Stimulated activated naive CD4-positive, alpha-beta T cell treated with Interleukin-2 at 50 U/mL for 16 hours (primary cell): ENCODE measurements at places on chromosomes 2 and 18.

DNA sequence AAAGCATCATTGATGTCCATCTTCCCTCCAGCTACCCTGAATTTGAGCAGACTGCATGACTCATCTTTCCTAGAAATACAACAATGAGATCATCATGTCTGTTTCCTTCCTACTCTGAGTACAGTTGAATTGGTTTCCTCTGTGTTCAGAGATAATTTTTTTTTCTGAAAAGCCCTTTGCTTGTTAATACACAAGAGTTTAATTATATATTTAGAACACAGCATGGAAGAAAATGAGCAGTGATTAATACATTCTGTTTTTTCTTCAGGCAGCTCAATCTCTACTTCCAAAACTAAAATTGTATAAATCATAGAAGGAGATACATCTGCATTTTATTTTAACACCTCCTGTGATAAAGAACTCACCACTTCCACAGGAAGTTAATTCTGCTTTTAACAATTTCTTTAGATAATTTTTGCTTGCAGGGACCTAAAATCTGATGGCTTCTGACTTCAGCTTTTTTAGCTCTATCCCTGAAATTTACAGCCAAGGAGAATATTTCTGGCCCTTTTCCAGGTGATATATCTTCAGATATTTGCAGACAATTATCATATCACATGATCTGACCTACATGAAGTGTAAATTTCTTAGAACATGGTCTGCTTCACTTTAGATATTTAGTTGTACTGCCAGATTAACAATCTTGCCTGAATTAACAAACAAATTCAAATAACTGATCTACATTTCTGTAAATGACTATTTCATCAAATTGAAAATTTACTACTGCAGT is 249.0 kb downstream of the TRIB2 start:
- DNase-seq = no peak

DNA sequence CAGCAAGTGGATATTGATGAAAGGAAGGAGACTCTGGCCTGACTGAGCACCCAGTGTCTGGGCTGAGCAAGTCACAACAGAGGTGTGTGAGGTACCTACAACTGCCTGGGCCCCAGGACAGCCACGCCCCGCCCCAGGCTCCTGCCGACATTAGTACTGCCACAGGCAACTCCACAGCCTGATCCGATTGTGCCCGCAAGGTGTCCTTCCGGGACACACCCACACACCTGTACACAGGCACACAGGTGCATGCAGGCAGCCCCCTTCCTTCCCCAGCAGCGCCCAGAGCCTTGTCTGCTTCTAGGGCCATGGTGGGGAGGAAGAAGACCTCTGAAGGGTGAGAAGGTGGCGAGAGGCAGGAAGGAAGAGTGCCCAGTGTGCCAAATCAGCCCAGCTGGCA is 83.6 kb downstream of the TNS1 start:
- DNase-seq = no peak

DNA sequence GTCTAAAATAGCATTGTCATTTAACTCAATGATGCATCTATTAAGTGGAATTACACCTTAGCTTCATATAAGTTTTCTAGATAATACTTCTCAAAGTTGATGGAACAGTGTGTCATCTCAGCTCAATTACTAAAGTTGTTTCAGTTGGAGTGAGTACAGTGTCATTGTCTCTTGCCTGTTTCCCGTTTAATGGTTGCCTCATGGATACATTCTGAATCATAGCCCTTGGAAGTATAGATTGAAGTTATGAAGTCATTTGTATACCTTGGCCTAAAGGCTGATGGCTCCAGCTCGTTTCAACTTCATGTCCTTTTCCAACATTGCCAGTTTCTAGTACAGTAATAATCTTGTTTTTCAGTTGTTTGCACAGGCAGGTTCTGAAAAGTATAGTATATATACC is 130.5 kb upstream of the NOSTRIN start:
- DNase-seq = no peak

DNA sequence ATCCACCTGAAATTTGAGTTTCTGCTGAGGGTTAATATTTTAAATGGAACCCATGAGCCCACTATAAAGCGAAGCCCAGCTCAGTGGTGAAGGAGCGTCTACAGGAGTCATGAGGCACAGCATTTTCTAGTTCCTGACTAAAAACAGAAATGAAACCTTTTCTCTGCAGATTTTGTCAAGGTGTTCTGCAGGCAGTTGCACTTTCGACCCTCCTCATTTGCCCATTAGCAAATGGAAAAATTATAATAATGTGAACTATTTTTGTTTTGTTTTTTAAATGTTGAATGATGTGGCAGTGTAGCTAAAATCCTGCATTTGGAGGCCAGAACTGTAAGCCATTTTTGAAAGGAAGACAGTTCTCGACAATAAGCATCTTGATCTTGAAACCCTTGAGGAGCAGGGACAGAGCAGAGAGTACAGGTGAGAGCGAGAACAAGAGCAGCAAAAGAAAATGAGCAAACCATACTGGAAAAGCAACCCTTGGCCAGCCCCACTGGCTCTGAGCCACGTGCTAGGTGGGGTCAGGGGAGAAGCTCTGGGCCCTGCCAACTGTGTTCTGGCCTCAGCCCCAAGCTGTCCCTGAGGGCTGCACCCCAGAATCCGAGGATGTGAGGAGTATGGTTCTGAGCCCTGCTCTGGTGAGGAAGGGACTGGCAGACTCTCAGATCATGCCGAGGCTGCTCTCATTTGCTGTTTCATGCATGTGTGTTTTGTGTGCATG is 26.4 kb upstream of the COPS8 start:
- no peak for DNase-seq

DNA sequence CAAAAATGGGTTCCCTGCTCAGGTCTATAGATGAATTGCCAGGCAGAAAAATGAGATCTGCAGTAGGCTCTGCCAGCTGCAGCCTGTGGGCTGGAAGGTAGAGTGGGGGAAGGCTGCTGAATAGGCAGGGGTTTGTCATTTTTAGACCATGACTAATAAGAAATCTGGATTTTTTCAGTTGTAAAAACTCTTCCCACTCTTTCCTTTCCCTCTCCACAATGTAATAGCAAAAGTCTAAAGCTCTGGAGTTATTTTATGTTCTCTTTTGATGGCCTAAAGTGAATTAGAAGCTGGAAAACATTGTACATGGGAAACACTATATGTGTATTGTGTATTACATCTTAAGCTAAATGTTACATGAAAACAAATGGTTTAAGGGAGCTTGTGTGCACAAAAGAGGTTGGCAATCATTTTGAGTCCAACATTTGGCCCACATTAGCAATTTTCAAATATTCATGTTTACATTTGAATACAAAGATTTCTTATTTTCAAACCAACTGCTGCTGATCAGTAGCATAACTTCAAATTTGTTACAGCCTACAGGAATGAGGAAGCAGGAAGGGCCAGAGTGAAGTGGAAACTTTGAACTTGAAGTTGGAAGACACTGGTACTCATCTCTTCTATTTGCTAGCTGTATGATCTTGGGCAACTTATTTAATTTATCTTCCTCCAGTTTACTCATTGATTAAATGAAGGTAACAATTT is 407.1 kb downstream of the SLC4A3 start:
- DNase-seq = no peak

DNA sequence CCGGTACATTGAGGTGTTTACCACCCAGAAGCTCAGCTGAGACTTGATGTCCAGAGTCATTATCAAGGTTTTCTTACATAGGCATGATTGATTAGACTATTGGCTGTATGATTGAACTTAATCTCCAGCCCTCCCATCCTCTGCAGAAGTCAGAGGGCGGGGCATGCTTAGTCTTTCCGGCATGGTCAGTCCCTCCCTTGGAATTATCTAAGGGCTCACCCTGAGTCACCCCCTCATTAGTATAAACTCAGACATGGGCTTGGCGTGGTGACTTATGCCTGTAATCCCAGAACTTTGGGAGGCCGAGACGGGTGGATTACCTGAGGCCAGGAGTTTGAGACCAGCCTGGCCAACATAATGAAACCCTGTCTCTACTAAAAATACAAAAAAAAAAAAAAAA is 243.9 kb downstream of the VAPA start:
- no peak for DNase-seq

DNA sequence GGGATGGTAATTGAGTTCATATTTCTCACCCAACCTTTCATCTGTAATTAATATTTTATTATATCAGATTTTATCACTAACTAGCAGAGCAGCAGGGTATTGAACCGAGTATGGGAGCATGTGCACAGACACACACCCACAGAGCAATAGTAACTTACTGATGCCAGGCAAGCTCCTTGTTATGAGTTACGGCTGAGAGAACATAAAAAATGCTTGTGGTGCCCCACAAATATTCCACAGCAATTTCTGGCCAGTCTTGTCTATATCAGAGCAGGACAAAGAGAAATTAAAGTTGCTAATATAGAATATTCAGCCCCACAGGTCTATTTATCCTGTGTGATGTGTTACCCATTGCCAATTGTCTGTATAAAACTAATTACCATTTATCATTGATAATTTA is 501.8 kb upstream of the RAB12 start:
- no peak for DNase-seq

GRCh38 chr2:96848264-96848663 is 4.4 kb upstream of the ANKRD23 start:
- DNase-seq = no peak

GRCh38 chr2:171432969-171433762 is 624 bp downstream of the METTL8 start:
- peak; percentile 30 for DNase-seq

DNA sequence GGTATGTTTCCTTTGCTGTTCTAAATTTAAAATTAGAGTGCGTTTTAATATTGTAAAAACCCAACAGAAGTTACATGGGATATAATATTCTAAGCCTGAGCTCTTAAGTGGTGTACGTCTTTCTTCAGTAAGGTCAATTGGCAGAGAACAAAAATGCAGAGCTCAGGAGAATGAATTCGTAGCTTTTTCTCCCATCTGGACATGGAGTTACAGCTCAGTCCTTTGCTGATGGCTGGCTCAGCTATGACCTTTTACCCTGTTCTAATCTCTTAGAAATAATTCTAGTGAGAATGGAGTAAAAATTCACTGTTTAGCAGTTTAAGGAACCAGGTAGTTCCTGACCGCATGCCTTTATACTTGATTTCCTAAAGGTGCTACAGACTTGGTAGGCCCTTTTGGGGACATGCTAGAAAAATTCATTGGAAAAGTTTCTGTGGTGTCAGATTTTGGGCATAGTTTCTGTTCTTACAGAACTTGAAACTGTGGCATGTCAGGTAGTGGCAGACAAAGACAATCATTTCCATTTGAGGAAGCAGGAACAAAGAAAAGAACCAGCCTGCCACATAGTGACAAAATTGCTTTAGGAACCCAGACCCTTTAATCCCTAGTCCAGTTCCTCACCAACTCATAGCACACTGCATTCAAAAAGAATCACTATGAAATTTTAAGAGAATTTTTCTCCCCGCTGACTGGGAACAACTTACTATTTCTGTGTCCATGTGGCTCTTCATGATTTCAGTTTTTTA is 566.8 kb upstream of the ZNF804A start:
- no peak for DNase-seq
